ENCODE measurements at places on chromosomes 13 and 19.
A peak's percentile ranks its signal among the peaks of the same experiment; 100 is the strongest.

DNA sequence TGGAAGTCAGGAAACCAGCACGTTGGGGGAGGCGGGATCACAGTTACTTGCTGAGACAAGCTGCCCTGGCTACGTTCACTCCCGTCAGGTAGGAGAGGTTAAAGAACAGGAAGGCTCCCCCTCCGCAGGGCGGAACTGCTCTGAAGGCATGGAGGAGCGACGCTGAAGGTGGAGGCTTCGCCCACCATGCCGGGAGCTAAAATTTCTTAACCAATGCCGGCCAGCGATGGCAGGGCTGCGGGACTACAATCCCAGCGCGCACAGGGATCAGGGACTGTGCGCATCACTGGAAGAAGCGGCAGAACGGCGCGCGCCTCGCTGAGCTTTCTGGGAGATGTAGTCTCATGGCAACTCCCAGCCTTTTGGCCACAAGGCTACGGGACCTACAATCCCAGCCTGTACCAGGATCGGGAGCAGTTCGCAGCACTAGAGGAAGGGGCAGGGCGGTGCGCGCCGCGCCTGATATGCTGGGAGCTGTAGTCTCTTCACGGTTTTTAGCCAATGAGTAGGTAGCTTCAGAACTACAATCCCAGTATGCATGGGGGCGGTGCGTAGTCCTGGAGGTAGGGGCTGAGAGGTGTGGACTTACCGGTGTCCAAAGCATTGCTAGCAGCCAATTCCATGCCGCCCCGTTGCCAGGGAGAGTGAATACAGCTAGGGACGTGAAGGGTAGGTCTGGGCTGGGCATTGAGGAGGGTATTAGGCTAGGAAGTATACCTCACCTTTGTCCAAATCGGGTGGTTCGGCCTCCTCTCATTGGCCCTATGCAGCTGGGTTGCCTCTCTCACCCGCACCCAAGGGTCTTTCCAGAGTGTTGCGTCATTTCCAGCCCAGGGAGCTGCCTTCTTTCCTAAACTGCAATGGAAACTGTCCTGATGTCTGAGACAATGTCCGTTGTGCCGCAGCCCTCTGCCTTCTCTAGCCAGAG, 12.8 kb upstream of the ZNF682 start:
- DNase-seq: peak; percentile 97

- DNase-seq: no peak
These were observed at the start of gene PTH2 for GRCh38 chr19:49423071-49423984. Gene PTH2 (minus strand): TSS chr19:49423441. CDS start chr19:49423339, 102 bp downstream.

GRCh38 chr19:19388568-19389555, 16.6 kb upstream of the GATAD2A start:
- DNase-seq: no peak

- no peak for DNase-seq
These were observed 57.2 kb downstream of the COG6 start for GRCh38 chr13:39712626-39713025.

GRCh38 chr13:103839460-103839859, 773.2 kb upstream of the SLC10A2 start:
- no peak for DNase-seq

GRCh38 chr13:22776394-22777186, 404.2 kb upstream of the SGCG start:
- DNase-seq: no peak

DNA sequence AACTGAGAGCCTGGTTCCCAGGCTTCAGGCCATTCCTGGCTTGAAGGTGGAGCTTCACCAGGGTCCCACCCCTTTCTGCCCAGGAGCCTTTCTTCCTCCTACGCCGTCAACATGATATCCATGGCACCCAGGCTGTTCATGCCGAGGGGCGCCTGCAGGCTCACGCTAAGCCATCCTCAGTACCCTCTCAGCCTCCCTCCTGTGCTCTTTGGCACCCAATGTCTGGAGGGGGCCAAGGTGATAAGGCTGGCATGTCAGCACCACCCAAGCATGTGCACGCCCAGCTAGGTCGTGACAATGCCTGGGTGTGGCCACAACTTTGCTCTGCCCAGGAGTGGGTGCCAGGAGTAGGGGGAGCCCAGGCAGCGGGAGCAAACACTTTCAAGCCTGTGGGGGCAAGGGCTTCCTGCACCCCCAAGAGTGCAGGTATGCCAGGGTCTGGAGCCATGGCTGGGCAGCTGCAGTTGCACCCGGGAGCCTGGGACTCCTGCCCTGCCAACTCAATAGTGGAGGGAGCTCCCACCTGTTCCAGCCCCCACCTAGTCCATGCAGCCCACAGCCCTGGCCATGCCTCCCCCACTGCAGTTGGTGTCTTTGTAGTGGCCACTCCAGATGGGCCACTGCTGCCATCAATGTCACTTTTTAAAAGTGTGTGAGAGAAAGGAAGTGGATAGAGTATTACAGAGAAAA, 219.9 kb downstream of the MAB21L1 start:
- peak; percentile 72 for DNase-seq

GRCh38 chr19:16288544-16288943, 36.1 kb upstream of the KLF2 start:
- no peak for DNase-seq

DNA sequence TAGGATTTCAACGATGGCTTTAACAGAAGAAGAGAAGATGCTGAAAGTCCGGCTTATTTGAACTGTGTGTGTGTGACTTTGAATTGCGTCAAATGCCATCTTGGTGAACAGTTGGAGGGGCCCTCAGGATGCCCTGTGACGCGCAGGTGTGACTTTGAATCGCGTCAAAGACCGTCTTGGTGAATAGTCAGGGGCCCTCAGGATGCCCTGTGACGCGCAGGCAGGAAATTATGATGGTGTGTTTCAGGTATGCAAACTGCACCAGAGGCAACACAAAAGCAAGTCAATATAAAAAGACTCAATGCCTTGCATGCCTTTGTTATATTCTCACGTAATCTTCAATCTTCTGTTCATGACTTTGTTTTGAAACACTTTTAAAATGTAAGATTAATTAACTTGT, 29.2 kb downstream of the ATP11A start:
- DNase-seq: no peak

- no peak for DNase-seq
These were observed 9.2 kb downstream of the KANK3 start for GRCh38 chr19:8333767-8334457.

DNA sequence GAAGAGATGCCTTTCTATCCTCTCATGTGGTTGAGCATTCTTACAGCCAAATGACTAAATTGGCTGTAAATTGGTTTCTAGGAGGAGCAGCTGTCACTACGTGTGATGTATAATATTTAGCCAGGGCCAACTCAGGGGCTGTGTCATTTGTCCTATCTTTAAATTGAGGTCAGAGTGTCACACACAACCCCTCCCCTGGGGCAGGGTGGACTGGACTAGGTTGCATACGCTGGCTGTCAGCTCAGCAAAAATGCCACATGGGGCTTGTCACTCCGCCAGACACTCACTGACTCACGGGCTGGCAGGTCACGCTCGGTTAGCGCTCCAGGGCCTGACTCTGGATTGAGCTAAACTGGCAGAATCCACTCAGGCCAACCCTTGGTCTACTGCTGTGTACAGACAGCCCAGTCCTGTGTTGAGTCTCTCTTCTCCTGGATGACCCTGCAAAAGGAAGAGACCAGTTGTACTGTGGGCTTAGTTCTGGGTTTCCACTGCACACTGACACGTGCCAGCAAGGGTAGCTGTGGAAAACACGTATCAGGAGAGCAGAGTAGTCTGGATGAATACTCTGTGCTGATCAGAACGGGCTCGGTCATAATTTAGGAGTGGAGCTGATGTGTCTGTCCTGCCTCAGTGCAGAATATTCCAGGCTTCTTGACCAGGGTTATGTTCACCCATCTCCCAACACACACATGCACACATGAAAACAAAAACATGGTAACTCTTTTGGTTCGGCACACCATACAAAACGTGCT, 29.1 kb downstream of the SHISA2 start:
- DNase-seq: peak; percentile 70

- no peak for DNase-seq
These were observed 182.7 kb upstream of the TSC22D1 start for GRCh38 chr13:44758630-44759383.

GRCh38 chr19:5149932-5150901, 181.3 kb downstream of the KDM4B start:
- DNase-seq: no peak

GRCh38 chr19:14915116-14915515, 26.2 kb upstream of the OR7C2 start:
- DNase-seq: no peak

Data from lower leg skin (tissue), 4 donors.